ENCODE measurements at places on chromosomes 5 and 9.

DNA sequence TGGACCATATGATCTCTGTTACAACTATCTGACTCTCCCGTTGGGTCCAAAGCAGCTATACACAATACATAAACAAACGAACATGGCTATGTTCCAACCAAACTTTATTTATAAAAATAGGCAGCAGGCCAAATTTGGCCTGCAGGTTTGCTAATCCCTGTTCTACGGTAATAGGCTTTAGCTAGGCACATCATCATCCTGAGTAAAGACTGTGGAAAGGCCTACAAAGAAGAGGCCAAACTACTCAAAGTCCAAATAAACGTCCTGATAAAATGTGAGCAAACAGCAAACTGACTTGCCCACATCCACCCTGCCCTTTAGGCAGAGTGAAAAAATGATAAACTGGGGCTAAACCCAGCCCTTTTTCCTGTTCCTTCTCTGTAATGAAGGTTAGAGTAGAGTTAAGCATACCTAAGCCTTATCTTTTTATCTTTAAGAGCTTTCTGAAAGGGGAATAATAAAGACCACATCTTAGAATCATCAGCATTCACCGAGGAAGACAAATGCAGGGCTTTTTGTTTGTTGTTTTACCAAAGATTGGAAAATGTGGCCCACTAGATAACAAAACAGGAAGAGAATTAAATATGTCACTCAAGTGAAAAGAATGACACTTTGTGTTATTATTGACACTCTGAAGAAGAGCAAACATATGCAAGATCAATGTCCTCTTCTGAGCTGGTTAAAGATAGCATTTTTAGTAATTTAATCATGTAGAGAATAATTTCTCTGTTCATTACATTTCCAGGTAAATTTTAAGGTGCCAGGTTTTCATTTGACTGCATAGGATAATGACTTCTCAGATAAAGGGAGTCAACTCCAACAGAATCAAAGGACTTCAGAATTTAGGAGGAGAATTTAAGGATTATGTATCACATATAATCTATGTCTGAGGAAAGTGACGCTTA is 160.0 kb upstream of the GNA14 start:
- no peak for DNase-seq

DNA sequence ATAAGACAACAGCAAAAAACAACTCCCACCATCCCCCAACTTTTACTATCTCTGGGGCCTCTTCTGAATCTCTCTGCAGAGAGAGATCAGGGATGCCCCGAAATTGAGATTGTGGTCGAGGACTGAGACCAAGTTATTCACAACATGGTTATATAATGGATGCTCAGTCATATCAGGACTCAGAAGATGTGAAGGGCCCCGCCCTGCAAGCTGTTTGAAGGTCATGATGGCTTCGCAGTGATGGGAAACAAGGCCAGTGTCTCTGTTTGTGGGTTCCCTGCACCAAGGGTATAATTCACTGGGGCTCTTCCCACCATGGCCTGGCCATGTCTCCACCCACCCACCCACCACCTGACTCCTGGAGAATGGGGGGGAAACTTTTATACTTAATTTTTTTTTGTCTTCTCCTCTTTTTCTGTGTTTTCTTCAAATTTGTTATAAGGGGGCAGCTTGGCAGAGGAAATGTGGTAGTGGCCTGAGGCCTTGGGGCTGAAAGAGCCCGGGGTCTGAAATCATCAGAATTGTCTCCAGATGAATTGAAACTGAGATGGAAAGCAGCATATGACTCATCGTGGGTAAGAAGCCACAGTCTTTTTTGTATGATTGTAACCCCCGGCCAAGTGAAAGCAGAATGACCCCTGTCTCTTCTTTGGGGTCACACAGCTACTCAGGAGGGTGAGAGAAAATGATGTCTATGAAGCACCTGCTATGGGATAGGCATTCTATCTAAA is 15.0 kb upstream of the TEX48 start:
- DNase-seq: peak; percentile 62

- DNase-seq: no peak
Measured at GRCh38 chr9:134634176-134634575, 7.4 kb upstream of the COL5A1 start.

DNA sequence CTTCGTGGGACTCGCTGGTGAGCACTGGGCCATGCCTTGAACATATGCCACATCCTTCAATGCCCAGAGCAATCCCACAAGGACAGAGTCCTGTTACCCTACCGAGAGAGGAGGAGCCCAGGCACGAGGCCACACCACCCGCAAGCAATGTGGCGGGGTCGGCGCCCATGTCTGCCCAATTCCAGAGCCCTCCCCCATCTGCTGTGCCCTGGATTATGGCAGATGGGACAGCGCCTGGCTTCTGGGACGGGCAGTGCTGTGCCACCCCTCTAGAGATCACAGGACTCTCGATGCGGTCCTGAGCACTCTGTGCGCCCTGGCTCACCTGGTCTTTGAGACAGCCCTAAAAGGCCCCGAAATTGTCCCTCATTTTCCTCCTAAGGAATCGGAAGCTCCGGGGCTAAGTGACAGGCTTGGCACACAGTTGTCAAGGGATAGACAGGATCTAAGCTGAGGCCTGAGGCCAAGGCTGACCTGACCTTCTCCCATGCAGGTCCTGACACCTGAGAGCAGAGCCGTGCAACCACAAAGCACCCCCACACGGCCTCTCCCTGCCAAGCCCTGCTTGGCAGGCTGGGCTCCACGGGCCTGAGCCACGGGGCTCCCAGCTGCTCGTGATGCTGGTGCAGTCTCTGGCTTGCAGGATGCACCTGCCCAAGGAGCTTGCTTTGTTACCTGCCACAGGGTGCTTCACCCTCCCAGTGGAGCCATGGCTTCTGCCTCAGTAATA is 48.8 kb downstream of the PRRT1B start:
- DNase-seq: no peak

DNA sequence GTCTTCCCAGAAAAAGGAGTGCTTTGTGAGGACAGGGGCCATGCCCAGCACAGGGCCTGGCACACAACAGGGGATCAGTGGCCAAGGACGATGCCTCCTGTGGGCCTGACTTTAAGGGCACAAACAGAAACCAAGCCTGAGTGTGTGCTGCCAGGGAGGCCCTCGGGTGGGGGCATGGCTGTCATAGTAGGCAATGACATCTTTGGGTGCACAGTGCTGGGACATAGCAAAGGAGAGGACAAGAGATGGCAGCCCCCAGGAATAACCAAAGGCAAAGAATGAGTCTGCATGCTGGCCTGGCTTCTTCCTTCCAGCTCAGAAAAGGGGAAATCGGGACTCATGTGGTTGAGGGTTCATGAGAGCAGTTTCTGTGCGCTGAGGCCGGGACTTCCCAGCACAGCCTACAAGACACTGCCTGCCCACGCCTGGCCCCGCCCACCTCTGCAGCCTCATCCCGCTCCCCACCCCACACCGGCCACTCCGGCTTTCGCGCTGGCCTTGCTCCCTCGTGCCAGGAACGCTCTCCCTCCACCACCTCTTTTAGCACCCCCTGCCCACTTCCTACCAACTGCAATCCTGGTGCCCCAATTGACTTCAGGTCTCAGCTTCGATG is 13.8 kb upstream of the LHX2 start:
- no peak for DNase-seq

DNA sequence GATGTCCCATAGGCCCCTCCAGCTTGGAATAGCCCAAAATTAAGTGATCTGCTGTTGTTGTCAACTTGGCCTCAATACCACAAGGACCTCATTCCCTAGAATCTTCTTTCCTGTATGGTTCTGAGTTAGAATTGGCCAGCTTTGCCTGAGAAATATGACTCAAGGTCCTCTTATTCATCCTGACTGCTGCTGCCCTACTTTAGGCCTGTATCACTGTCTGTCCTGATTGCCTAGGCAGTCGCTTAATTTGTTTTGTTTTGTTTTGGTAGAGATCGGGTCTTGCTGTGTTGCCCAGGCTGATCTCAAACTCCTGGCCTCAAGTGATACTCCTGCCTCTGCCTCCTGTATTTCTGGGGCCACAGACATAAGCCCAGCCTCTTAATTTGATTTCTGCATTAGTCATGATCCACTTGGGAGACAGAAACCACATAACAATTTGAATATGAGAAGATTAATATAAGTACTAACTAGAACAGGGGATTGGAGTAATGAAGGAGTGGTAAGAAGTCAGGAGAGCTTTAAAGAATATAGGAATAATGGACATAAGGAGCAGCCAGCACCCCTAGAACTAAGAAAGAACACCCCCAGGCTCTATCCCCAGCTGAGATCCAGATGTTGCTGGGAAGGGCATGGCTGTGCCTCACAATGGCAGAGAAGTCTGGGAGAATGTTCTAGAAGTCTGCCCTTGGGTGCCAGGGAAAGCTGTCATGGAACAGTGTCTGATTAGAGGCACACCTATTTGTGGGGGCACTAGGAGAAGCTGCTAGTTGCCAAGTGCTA is 4.6 kb downstream of the TEX53 start:
- no peak for DNase-seq

- no peak for DNase-seq
Measured at GRCh38 chr9:13033959-13034693, 245.4 kb downstream of the MPDZ start.

GRCh38 chr5:67146574-67146973 is 50.0 kb downstream of the CD180 start:
- DNase-seq: no peak

DNA sequence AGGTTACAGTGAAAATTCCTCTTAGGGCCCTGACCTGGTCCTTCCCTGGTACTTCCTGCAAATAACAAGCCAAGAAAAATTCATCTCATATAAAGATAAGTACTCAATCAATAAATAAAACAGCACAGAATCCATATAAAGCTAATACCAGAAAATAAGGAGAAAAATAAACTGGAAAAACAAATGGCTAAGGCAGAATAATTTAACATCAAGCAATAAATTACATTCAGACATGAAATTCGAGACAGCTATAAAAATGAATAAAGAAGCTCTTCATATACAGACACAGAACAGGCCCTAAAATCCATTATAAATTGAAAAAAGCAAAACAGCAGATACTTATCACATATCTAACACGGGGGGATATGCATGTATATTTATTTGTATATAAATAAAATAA is 99.2 kb downstream of the DTWD2 start:
- no peak for DNase-seq

DNA sequence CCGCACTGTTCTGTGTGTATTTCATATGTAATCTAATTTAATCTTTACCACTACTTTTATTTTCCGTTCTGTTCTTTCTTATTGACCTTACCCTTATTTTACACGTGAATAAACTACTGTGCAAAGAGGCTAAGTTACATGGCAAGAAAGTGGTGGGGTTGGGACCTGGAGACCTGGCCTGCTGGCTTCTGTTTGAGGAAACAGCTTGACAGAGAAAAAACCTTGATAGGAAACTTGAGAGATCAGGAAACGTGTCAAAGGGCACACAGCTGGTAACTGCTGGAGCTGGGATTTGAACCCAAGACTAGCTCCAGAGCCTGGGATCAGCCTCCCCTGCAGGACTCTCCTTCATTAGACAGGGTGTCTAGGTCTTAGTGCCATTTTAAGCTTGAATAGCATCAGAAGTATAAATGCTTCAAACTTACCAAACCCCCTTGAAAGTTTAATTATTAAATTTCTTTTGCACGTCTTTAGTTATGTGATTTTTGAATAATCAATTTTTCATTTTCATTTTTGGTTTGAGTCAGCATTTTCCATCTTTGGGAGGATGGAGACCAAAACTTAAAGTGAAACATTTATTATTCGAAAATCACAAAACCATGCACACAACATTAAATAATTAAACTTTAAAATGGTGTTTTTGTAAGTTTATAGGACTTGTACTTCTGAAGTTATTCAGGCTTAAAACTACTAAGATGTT is 129.5 kb downstream of the RGS3 start:
- no peak for DNase-seq

GRCh38 chr5:11174591-11174990 is 413.6 kb upstream of the DAP start:
- DNase-seq: no peak

- DNase-seq: no peak
Measured at GRCh38 chr5:88548136-88548805, 279.6 kb upstream of the TMEM161B start.

DNA sequence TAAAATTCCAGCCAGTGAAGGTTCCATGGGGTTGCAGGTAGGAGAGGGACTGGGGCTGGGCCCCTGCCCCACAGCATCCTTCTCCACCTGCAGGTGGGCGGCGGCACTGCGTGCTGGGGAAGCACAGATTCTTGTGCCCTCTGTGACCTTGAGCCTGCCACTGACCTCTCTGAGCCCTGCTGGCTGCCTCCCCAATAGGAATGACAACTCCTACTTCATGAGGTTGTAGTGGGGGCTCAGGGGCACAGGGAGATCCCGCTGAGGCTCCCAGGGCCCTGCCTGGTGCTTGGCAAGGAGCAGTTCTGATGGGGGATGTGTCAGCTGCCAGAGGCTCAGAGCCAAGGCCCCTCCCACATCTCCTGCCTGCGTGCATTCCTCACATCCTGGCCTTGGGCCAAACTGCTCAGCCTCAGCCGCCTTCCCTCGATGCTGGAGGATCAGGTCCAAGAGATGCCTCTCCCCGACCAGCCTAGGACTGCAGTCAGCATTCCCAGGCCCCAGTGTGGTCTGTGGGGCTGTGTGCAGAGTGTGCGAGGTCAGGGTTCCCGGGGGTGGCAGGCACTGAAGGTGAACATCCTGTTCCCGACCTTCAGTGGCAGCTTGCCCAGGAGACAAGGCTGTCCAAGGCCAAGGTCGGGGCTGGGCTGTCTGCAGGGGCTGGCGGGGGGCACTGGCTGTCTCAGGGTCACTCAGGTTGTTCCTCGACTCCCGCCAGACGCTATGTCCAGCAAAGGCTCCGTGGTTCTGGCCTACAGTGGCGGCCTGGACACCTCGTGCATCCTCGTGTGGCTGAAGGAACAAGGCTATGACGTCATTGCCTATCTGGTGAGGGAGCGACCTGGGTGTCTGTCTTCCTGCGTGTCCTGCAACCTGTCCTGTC is 7.0 kb downstream of the ASS1 start:
- DNase-seq: no peak

DNA sequence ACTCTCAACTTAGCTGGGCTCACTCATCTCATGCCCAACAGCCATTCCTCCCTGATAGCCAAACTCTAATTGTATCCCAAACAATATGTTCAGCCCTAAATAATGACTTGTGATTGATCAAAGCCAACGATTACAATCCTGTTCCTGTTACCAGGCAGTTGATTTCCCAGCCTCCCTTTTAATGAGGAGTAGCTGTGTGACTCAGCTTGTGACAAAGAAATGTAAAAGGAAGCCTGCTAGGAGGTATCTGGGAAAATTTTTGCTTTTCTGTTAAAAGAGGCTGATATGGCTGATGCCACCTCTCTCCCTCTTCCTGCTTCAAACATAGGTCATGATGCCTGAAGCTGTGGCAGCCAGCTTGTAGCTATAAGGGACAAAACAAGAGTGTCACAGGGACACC is 19.6 kb upstream of the ENC1 start:
- DNase-seq: no peak

DNA sequence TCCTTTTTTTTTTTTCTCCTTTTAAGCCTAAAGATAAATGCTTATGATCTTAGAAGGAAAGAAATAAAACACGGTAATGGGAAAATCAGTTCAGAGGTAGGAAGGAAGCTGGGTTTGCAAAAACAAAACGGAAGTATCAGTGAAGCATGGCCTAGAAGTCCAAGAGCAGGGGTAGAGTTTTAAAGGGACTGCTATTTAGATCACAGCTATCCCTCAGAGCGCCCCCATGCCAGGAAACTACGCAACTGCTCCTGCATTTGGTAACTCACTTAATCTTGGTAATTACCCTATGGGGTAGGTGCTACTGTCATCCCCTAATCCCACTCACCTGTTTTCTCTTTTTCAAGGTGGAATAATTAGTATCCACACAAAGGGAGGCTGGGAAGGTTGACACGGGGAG is 16.0 kb downstream of the TLE1 start:
- no peak for DNase-seq

All from stimulated activated CD8-positive, alpha-beta memory T cell treated with anti-CD3 and anti-CD28 coated beads, Interleukin-2, amount 100 ng/mL, for 48 hours (primary cell).